ENCODE measurements at places on chromosomes 6 and 20.

DNA sequence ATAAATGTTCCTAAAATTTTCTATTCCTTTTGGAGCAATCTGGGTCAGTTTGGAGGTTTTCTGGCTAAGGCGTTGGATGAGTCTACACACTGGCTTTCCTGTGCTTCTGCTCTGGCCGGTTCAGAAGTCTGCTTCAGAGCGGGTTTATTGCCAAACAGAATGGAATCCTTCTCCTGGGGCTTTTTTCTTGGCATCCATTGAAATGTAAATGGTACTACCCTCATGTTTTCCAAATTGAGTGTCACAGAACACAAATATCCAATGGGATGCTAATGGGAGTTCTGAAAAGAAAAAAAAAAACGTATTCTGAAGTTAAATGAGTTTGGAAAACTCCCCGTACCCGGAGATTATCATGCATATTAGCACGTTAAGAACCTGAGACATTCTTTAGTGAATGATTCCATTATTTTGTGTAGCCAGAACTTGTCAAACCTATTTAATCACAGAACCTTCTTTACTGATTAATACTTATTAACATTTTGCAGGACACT is 930.3 kb downstream of the QKI start:
- no peak for DNase-seq

GRCh38 chr6:30700340-30700739 is 9.6 kb upstream of the NRM start:
- DNase-seq, result no peak

GRCh38 chr20:50004229-50004628 is 21.4 kb downstream of the SNAI1 start:
- DNase-seq, result no peak

GRCh38 chr6:35166520-35166919 is 25.4 kb upstream of the TCP11 start:
- no peak for DNase-seq

DNA sequence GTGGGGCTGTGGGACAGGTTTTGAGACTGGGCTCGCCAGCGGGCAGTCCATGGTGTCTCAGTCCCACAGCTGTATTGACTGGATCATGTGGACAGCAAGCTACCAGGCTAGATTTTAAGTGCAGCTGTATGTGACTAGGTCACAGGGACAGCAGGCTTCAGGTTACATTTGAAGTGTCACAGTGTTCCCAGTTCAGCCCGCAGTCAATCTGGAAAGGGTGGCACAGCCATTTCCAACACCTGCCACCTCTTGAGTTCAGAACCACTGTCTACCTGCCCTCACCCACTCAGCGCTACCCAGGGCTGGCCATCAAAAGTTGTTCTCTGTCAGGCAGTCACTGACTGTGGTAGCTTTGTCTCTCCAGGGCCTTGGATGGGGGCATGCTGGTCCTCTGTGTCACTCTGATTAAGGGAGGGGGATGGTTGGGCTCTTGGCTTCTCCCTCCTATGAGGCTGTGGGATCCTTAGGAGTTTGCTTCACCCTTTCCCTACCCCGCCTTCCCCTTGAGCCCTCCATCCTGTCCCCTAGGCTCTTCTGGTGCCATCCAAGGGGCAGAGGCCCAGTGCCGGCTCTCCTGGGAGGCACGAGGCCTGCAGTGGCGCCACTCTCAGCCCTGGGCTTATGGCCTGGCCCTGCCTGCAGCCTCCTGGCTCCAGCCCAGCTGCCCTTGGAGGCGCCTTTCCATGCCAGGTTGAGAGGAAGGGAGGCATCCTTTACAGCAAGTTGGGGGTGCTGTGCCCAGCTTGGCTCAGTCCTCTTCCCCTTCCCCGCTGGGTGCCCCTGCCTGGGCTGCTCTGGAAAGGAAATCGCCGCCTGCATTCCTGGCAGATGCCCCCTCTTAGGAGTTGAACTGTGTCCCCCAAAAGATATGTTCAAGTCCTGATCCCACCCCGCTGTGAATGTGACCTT is 44.9 kb downstream of the PNLDC1 start:
- DNase-seq, result no peak

- DNase-seq, result no peak
Observed at GRCh38 chr6:47105469-47106178, 63.5 kb upstream of the ADGRF1 start.
